ENCODE measurements at places on chromosomes 7 and 10. TPM values are rescaled to one million over a fixed set of nuclear protein-coding genes. Genes with fewer than 3 reads are reported as not detected.
A peak's percentile ranks its signal among the peaks of the same experiment; 100 is the strongest.

- no peaks in the 10 kb centered on the region for H3K4me1 ChIP-seq
- no peak overlapping the region for H3K27ac ChIP-seq
- no peak overlapping the region for H3K4me3 ChIP-seq
- H3K27me3 ChIP-seq: no peaks in the 10 kb centered on the region
Measured at GRCh38 chr7:105904064-105904463, 27.7 kb upstream of the ATXN7L1 start.

GRCh38 chr10:65377687-65378086, 1548.1 kb upstream of the LRRTM3 start:
- no peak for DNase-seq
- H3K27me3 ChIP-seq: no peaks in the 10 kb centered on the region
- H3K4me3 ChIP-seq: no peak overlapping the region
- H3K4me1 ChIP-seq: no peaks in the 10 kb centered on the region
- no peak overlapping the region for H3K27ac ChIP-seq

GRCh38 chr10:24851629-24852028, 100.8 kb downstream of the PRTFDC1 start:
- peak; percentile 14 for DNase-seq
- no peak overlapping the region for H3K4me3 ChIP-seq
- H3K36me3 ChIP-seq: no peaks in the 10 kb centered on the region
- no peaks in the 10 kb centered on the region for H3K27me3 ChIP-seq
- H3K27ac ChIP-seq: no peak overlapping the region
- H3K4me1 ChIP-seq: peaks cover 8% of the 10 kb centered on the region

DNA sequence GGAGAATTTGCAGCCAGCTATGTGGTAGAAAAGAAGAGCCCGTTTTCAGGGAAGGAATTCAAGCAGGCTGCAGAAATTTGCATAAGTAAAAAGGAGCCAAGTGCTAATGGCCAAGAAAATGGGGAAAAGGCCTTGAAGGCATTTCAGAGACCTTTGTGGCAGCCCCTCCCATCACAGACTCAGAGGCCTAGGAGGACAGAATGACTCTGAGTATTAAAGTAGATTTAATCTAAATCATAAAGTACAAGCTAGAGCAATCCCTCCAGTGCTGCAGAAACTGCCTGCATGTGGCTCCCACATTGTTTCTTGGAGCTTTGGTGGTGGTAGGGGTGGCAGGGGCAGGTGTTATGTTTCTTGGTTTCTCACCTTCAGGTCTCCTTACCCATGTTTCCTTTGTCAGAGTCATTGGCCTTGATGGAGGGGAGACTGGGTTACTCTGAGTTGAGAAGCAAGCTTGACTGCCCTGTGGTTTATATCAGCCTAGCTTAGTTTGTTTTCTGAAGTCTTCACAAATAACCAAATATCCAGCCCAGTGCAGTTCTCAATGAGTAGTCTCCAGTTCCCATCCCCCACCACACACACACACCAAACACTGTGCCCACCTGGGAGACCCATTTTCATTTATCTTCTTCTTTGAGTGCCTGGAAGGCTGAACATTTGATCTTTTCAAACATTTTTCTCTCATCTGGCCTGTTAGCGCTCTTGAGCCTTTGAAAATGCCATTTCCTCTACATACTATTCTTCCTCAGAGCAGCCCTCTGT, 34.5 kb downstream of the ITPRIP start:
- peaks cover 3% of the 10 kb centered on the region for H3K27me3 ChIP-seq
- DNase-seq: no peak
- H3K36me3 ChIP-seq: peaks cover 2% of the 10 kb centered on the region
- H3K27ac ChIP-seq: no peak overlapping the region
- H3K4me3 ChIP-seq: no peak overlapping the region

GRCh38 chr7:96021568-96021967, 249.2 kb downstream of the DYNC1I1 start:
- H3K36me3 ChIP-seq: no peaks in the 10 kb centered on the region
- H3K4me1 ChIP-seq: no peaks in the 10 kb centered on the region
- DNase-seq: no peak
- no peak overlapping the region for H3K27ac ChIP-seq

GRCh38 chr7:17521437-17521836, 223.0 kb downstream of the AHR start:
- H3K36me3 ChIP-seq: no peaks in the 10 kb centered on the region

DNA sequence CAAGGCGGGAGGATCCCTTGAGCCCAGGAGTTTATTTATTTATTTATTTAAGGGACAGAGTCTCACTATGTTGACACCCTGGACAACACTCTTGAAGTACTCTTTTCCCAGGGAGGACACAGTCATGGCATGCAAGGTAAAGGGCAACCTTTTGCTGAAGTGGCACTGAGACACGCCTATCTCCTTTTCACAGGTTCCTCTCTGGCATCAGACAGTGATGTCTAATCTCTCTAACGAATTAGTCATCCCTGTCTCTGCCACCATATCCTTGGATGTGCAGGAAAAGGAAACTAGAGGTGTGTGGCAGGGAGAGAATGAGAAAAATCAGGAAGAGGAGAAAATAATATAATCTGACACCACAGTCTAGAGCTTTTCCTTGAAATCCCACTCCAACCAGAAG, 19.5 kb downstream of the CPVL start:
- no peaks in the 10 kb centered on the region for H3K36me3 ChIP-seq
- H3K4me3 ChIP-seq: no peak overlapping the region
- no peaks in the 10 kb centered on the region for H3K4me1 ChIP-seq
- DNase-seq: no peak
- no peak overlapping the region for H3K27ac ChIP-seq
- H3K27me3 ChIP-seq: peaks cover 5% of the 10 kb centered on the region

GRCh38 chr10:32795598-32796183, 162.3 kb downstream of the ITGB1 start:
- no peak overlapping the region for H3K27ac ChIP-seq
- H3K36me3 ChIP-seq: no peaks in the 10 kb centered on the region
- H3K27me3 ChIP-seq: no peaks in the 10 kb centered on the region
- H3K4me1 ChIP-seq: no peaks in the 10 kb centered on the region

DNA sequence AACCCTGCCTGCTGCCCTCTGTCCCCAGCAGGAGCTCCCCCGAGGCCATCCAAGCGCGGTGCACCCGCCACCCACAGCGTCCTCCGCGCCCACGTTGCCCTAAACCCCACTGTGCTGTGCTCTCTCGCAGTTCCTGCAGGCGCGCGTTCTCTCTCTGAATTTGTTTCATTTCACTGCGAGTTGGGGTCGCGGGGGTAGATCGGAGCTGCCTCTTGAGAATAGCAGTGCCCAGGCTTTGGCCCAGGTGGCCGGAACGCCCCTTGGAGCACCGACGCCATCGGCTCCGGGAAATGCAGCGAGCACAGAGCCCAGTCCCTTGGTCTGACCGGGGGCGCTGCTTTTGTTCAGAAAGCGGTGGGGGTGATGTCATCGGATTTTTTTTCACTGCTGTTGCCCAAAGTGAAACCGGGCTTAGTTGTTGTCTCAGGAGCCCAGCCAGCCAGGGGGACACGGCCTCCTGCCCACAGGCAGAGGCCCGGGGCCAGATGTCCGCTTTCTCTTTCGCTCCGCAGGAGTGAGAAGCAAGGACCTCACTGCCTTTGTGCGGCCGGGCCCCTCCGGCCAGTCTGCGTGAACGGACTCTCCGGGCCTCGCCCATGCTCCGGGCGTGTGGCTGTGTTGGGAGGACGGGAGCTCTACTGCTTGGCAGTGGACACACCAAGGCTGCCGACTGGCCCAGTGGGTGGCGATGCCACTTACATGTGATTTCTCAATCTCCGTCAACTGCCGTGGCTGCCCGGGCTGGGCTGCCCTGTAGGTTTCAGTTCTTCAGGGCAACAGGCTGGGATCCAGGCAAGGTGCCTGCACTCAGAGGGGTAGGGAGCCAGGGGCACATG, 43.1 kb downstream of the FOXK1 start:
- peak overlapping the region; percentile 71 for H3K27ac ChIP-seq
- peak overlapping the region; percentile 78 for H3K4me3 ChIP-seq
- peaks cover 56% of the 10 kb centered on the region for H3K4me1 ChIP-seq
- peaks cover 6% of the 10 kb centered on the region for H3K36me3 ChIP-seq
- H3K27me3 ChIP-seq: no peaks in the 10 kb centered on the region

GRCh38 chr7:135976312-135977006, 700 bp downstream of the MTPN start:
- H3K27ac ChIP-seq: peak overlapping the region; percentile 86
- H3K27me3 ChIP-seq: no peaks in the 10 kb centered on the region
- DNase-seq: peak; percentile 56
- peaks cover 17% of the 10 kb centered on the region for H3K36me3 ChIP-seq

- H3K27ac ChIP-seq: peak overlapping the region; percentile 89
- DNase-seq: no peak
- H3K27me3 ChIP-seq: no peaks in the 10 kb centered on the region
- peaks cover 32% of the 10 kb centered on the region for H3K36me3 ChIP-seq
- H3K4me1 ChIP-seq: peaks cover 37% of the 10 kb centered on the region
Measured at GRCh38 chr10:110496553-110497437, 912 bp upstream of the DUSP5 start.

DNA sequence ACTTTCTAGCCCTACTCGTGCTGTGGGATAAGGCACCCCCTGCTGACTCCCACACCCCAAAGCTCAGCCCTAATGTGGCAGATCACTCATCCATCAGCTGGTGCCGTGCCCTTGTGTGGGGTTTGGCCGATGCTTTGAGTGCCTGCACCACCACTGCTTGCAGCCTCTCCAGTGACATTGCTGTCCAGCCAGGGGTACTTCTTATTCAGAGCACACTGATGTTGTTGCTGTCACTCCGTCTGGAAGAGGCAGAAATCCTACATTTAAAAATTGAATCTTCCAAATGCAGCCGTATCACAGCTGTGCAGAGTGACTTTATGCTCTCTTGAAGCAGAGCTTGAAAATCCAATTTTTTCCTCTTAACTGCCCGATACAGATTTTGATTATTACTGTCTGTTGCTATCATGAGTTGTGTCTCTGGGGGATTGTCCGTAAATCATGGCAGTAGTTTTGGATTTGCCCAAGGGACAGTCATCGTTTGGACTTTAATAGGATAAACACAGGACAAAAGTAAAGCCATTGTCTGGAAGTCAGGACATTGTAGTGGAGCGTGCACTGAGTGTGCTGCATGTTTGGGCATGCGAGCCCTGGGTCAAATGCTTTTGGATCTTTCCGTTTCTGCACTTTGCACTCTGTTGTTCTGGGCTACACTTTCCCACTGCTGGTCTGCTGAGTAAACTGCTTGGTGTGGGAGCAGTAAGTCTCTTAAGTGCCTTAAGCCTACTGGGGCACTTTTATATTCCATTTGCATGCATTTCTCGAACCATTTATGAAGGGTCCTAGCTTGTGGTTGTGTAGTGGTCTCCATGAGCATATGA, 128.2 kb downstream of the DOCK1 start:
- no peaks in the 10 kb centered on the region for H3K36me3 ChIP-seq
- H3K4me3 ChIP-seq: no peak overlapping the region
- H3K27ac ChIP-seq: no peak overlapping the region
- DNase-seq: no peak

CCDC7 gene
- 8.9 TPM for total RNA-seq

PDE6C gene
- total RNA-seq: not detected
